Activated naive CD4-positive, alpha-beta T cell treated with anti-CD3 and anti-CD28 coated beads, Interleukin-2, amount 50 U/mL, for 16 hours (primary cell): ENCODE measurements at places on chromosomes 5 and 9.

DNA sequence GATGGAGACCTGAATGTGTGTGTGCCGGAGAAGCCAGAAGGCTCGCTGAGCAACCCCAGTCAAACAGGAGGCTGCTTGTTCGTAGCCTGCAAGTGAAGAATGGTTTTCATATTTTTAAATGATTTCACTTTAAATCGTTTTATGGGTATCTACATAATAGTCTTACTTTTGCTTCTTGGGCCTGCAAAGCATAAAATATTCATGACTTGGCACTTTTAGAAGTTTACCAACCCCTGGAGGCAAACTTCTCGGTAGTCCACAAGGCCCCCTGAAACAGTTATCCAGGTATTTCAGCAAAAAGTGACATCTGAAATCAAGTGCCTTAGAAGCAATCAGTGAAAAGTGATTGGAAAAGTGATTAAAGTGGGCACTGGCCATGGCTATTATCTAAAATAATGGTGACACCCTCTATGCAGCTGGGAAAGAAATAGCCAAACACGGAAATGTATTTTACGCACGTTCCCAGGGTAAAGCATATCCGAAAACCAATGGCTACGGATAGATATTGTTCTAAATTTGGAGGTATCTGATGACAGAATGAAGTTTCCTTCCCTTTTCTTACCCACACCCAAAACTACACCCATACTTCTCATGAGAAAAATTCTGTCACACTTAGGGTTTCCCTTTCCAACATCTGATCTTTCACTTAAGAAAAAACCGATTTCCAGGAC is 39.0 kb downstream of the RAPGEF1 start:
- DNase-seq, result no peak

GRCh38 chr9:785997-786396 is 55.5 kb upstream of the DMRT1 start:
- DNase-seq, result no peak

- no peak for DNase-seq
Measured at GRCh38 chr5:160183075-160183474, 46.2 kb upstream of the FABP6 start.

GRCh38 chr9:129007035-129007765 is 20.9 kb downstream of the SH3GLB2 start:
- DNase-seq, result no peak

GRCh38 chr5:178238711-178239592 is 6.3 kb upstream of the PHYKPL start:
- no peak for DNase-seq

DNA sequence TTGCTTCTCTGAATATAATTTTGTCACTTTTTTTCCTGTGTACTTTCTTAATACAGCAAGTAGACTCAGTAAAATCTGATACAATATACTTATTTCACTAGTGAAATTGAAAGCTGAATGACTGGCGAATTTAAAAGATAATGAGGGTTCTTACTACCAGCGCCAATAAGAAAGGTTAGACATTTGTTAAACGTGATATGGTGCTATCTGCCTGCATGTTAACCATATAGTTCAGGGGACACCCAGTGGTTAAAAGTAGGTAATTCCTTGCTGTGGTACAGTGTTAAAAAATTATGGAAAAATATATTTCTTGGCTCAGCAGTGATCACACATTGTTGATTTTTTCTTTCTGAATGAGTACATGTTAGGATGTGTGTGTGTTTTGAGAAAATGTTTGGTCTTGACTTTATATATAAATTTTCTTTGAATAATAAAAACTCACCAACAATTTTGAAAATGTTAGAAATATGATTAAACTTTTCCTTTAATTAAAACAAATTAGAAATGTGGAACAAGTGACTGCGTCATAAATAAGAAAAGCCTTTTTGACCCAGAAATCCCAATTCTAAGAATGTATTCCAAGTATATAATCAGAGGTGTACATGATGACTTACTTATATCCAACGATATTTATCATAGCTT is 25.8 kb downstream of the CAST start:
- no peak for DNase-seq

GRCh38 chr5:180156141-180156540 is 52.9 kb downstream of the RASGEF1C start:
- no peak for DNase-seq

DNA sequence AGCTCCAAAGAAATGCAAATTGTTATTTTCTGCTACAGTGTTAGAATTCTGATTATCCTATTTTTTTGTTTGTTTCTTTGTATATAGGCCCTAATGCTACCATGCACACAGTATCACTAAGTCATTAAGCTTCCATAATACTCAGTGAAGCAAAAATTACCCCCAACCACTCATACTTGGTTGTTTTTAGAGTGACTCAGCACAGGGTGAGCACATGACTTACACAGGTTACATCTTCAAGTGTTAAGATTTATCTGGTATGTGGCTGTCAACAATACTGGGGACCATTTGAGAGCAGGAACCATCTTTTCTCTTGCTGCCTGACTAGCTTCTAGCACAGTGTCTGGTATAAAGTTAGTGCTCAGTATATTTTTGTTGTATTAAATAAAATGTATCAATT is 255.8 kb upstream of the SLC24A2 start:
- no peak for DNase-seq

- no peak for DNase-seq
Measured at GRCh38 chr5:129563585-129563984, 103.5 kb downstream of the ADAMTS19 start.

DNA sequence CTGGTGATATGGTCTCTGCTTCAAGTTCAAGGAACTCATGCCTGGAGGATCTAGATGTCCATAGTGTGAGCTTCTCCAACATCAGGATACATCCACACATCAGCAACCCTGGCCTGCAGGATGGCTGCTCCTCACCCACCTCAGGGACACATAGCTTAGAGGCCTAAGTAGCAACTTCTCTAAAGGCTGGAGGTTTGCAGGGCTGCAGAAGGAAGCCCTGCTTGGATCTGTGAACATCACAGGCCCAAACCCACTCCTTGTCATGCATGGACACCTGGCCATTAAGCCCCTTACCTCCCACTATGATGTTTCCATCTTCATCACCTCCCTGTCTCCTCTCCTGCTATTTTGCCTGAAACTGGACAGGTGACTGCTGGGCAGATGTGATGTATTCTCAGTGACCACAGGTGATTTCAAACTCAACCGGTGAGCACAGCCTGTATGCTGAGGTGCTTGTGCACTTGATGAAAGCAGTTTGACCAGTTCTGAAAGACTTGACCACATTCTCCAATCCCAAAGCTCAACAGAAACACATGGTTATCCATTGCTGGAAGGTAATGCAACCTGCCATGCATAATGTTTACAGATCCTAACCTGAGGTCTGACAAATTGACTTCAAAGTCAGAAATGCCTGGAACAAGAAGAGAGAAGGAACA is 205.2 kb downstream of the FSTL4 start:
- DNase-seq, result no peak
